SJCRH30 (cell line): ENCODE measurements at places on chromosomes 7 and 10. TPM values are rescaled to one million over a fixed set of nuclear protein-coding genes. Genes with fewer than 3 reads are reported as not detected.

- DNase-seq: no peak
Observed at GRCh38 chr10:111996103-111996502, 187.5 kb downstream of the GPAM start.

DNA sequence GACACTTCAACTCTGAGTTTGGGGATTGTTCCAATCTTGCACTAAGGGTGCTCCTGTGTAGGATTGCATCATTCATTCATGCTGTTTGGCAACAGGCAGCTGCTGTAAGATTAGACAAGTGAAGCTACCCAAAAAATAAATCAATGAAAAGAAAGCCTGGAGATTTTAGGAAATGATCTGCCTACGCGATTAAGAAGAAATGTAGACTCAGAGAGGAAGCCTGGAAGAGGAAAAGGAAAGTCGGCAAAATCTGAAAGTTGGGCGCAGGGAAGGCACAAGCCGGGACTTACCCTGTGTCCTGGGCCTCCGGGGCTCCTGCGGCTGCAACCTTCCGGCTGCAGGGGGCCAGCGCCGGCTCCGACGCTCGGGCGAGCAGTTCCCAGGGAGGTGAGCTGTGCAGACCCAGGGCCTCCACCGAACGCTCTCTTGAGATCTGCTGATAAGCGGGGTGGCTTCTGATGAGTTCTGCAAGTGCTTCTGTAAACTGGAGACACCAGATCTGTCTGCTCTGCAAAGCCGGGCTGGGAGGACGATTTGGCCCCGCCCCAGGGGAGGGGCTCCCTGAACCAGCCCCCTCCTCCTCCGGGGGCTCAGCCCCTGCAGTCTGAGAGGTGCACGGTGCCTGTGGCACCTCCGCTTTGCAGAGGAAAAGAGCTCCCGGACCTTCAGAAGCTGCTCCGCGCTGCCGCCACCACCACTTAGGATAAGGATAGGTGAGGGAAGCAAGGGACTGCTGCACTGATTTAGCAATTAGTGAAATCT lies 17.4 kb downstream of the PSPH start:
- peak; percentile 95 for DNase-seq

DNA sequence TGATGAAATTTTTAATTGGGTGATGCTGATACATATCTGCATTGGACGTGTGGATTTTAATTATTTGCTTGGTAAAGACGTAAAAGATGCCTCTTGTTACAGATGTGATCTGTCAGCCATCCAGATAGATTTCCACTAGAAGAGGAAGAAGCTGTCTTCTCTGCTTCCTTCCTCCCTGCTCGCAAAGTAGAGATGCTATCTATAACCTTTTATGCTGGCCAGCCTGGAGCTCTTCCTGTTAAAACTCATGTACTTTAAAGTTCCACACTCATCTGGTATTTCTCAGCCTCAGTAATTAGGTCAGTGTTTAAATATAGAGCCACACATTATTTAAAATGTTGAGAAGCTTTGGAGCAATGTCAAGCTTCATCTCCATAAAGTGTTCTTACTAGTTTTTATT lies 51.2 kb upstream of the TMEM229A start:
- DNase-seq: no peak

GRCh38 chr10:106672517-106673175 lies 491.9 kb downstream of the SORCS1 start:
- DNase-seq: no peak

DNA sequence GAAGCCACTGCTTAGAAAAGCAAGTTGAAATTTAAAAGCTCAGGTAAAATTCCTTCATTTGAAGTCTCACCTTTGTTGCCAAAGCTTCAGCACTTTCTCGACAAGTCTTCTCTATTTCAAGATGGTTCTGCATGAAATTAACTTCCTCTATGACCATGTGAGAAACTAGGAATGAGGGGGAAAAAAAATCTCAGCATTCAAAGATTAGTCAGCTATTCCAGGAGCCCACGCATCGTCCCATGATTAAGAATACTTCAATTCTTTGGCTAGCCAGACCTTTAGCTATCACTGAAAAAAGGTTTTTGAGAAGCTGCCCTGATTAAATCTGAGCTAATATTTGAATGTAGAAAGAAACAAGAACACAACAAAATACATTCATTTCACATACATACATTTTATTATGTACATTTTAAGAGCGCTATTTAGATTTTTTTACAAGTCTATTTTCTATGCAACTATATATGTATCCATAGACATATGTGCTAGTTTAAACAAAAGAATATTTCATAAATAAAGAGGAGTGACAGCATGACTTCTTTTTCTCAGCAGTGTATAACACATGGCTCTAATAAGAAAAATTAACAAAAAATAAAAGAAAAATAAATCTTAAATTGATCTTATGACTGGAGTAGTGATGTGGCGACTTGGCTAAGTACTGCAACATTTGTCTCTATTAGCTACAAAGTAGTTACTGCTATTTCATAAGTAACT lies 44.8 kb downstream of the SHTN1 start:
- no peak for DNase-seq

DNA sequence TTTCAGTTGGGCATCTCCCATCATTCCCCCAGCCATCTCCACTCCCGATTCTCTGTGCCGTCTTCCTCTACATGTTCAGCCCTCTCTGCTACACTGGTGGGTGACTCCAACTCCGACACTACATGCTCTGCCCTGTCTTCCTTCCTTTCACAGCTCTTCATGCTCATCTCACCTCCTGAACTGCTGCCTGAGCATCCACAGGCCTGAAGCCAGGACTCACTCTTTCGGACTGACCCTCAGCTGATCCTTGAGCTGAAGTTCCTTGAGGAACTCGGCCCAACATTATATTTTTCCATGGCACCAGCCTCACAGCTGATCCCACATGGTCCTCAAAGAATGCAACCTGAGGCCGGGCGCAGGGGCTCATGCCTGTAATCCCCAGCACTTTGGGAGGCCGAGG lies 538.4 kb downstream of the PTPRN2 start:
- DNase-seq: no peak

The SSC4D gene
- total RNA-seq: 0.86 and 1.8 TPM in 2 replicates

The CFAP46 gene
- total RNA-seq: 1.1 and 1.7 TPM in 2 replicates

The PVRIG gene
- not detected in 2 replicates for total RNA-seq

The C10orf53 gene
- total RNA-seq: not detected in 2 replicates
